Inflammatory macrophage (primary cell): ENCODE measurements at places on chromosomes 3 and 15.

- DNase-seq, result no peak
Measured at GRCh38 chr15:62797171-62797570, 245.4 kb upstream of the TPM1 start.

GRCh38 chr3:190424108-190424477 is 25.6 kb downstream of the TMEM207 start:
- DNase-seq, result no peak

DNA sequence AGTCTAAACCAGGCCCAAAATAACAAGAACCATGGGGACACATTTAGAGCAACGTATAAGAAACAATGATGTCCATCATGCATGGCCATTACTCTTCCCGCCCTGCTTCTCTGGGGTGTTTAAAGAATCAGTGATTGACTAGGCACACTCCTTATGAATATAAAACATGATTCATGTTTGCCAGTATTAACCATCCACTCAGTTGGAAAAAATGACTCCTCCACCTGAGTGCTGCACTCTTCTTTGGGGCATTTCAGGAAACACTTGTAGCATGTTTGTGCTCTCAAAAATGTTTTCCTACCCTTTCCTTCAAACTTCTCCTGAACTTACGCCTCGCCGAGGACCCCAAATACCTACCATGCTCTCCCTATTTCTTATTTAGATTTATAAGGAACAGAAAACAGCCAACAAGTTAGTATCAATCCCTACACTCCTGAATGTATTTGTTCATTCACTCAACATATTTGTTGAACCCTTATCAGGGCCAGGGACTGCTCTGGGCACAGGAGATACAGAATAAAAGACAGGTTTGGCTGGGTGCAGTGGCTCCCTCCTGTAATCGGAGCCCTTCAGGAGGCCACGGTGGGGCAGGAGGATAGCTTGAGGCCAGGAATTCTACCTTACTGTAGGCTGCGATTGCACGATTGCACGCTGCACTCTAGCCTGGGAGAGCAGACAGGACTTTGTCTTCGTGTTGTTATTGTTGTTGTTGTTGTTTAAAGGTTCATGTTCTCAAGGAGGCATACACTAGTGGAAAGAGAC is 137.0 kb downstream of the TMCO5A start:
- no peak for DNase-seq

DNA sequence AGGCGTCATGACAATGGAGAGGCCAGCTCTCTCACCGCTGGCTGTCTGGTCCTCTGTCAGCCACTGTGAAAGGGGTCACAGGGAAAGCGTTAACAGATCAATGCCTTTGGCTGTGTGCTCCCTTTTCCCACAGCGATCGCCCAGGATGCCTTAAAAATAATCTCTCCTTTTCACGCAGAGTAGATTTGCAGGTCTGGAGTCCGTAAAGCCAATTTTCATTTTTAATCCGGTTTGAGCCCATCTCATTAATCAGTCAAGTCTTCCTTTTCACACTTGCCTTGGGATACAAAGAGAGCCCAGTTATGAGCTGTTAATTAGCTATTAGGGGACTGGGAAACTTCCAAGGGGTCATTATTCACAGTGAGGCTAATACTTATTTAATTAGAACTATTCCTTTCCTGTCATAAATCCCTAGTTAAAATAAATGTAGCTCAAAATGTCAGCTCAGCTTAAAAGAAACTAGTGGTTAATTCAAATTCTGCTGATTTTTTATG is 104.3 kb upstream of the RASGRP1 start:
- no peak for DNase-seq

GRCh38 chr3:16864610-16865313 is 20.0 kb upstream of the PLCL2 start:
- no peak for DNase-seq
